ENCODE measurements at places on chromosomes 11 and 22. TPM values are rescaled to one million over a fixed set of nuclear protein-coding genes. Genes with fewer than 3 reads are reported as not detected.

FOSL1 gene
- not detected for total RNA-seq

INS gene
- 0.37 TPM for total RNA-seq

VPS37C gene
- 5.4 TPM for total RNA-seq

DNA sequence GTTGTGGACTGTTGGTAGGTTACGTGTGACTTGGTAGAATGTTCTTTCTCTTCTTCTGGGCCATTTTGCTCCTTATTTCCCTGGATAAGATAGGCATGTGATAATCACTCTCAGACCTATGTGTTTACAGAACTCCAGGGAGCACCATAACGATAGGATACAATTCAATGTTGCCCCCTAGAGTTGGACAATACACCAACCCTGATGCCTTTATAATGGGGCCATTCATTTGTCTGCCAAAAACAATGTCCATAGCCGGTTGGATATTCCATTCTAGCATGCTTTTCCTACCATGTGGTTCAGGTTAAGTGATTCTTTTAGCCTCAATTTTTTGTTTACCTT is 60.5 kb downstream of the APIP start:
- no peak for DNase-seq

- DNase-seq = peak; percentile 52
These were observed 22.7 kb downstream of the YPEL1 start for GRCh38 chr22:21712751-21713427.
